ENCODE measurements at places on chromosomes 1 and 21. TPM values are rescaled to one million over a fixed set of nuclear protein-coding genes. Genes with fewer than 3 reads are reported as not detected.

PEAR1 gene
- 17.9 TPM for total RNA-seq

DNA sequence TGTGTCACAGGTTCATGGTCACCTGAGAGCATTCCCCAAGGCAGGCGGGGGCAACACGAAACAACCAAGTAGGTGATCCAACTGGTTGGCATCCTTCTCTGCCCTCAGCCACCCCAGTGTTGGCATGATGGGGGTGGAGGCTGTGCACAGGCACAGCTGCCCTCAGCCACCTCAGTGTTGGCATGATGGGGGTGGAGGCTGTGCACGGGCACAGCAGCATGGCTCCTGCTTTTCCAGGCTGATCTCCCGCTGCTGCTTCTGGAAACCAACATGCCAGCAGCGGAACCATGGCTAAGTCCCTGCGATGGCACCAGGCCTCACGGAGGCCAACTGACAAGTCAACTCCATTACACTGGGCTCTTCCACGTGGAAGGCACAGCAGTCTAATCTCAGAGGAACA lies 447.8 kb downstream of the PTPRU start:
- no peaks in the 10 kb centered on the region for H3K36me3 ChIP-seq
- peaks cover 16% of the 10 kb centered on the region for H3K27me3 ChIP-seq
- DNase-seq: peak; percentile 17
- H3K4me1 ChIP-seq: no peaks in the 10 kb centered on the region

GRCh38 chr1:10613340-10613739 lies 138.6 kb downstream of the PEX14 start:
- DNase-seq: no peak
- no peak overlapping the region for H3K4me3 ChIP-seq
- no peaks in the 10 kb centered on the region for H3K36me3 ChIP-seq
- H3K4me1 ChIP-seq: no peaks in the 10 kb centered on the region

DNA sequence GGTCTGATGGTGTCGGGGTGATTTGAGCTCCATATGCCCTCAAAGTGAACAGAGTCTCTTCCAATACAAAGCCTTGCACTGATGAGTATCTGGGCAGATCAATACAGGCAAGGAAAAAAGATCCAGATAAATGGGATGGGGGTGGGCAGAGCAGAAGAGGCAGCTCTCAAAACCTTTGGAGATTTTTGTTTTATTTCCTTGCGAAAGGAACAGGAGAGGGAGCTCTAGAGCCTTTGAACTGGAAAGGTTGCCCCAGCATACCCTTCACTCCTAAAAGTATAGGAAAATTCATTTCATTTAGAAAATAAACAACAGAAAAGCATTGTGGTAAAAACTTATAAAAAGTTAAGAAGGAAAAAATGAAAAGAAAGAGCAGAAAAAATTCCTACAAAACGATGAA lies 31.4 kb upstream of the OLIG2 start:
- peaks cover 23% of the 10 kb centered on the region for H3K27me3 ChIP-seq
- no peak overlapping the region for H3K4me3 ChIP-seq
- H3K4me1 ChIP-seq: no peaks in the 10 kb centered on the region
- no peak for DNase-seq
- H3K27ac ChIP-seq: no peak overlapping the region

- H3K27me3 ChIP-seq: peaks cover 3% of the 10 kb centered on the region
- H3K36me3 ChIP-seq: no peaks in the 10 kb centered on the region
- no peak for DNase-seq
- H3K27ac ChIP-seq: no peak overlapping the region
- H3K4me1 ChIP-seq: no peaks in the 10 kb centered on the region
- no peak overlapping the region for H3K4me3 ChIP-seq
Observed at GRCh38 chr1:159977364-159978106, 23.5 kb upstream of the SLAMF9 start.

DNA sequence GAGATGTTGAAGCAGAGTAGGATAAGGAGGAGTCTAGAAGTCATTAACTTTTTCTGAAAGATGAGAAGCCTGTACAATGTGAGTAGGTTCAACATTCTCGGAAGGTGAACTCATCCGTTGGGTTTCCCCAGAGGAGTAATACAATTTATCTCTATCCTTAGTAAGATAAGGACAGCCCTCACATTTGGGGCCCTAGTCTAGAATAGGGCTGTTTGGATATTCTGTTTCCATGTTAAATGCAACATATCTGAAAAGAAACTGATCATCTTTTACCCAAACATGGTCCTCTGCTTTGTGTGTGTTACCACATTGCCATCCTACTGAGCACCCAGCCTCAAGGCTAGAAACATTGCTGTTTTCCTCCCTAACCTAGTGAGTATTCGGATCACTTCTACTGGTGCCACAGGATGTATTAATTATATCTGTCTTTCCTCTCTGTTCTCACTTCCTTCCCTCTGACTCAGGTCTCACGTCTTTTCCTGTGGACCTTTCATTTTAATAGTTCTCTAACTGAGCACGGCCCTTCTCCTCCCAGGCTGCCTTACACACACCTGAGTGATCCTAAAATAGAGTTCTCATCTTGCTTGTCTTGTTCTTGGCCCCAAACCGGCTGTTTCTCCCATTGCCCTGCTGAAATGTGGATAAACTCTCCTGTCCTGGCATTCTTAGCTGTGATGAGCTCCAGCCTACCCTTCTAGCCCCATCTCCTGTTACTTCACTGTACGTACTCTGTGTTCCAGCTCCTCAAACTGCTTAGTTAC lies 91.7 kb downstream of the CDC14A start:
- no peak for DNase-seq
- H3K27me3 ChIP-seq: no peaks in the 10 kb centered on the region
- H3K4me1 ChIP-seq: peaks cover 24% of the 10 kb centered on the region
- no peak overlapping the region for H3K4me3 ChIP-seq

All from upper lobe of right lung (tissue), 1 donor.